SK-MEL-5 (cell line): ENCODE measurements at places on chromosomes 16 and 17.

- DNase-seq: no peak
Measured at GRCh38 chr17:67420994-67421393, 43.9 kb downstream of the PITPNC1 start.

GRCh38 chr17:80795090-80795580 is 196.5 kb upstream of the CHMP6 start:
- no peak for DNase-seq

GRCh38 chr16:82470620-82471152 is 156.1 kb upstream of the CDH13 start:
- DNase-seq: no peak

- DNase-seq: no peak
Measured at GRCh38 chr16:14181371-14182050, 110.4 kb downstream of the MRTFB start.

GRCh38 chr17:79361873-79362771 is 248.7 kb downstream of the RBFOX3 start:
- DNase-seq: no peak
